Adipocyte (in vitro differentiated cells): ENCODE measurements at places on chromosomes 7 and 10.

DNA sequence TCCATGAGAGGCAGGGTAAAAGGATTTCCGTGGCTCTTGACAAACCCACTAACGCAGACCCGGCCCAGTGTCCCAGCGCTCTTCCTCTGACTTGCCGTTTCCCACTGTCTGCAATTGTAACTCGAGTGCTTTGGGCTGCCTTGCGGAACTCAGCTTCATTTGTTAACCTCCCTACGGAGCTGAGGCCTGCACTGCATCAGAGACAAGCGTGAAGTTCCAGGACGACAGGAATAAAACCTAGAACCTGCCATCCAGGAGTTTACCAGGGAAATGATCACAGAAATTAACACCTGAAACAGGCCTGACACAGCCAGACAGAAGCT is 76.2 kb downstream of the SFMBT2 start:
- no peak for DNase-seq

- DNase-seq = no peak
These were observed 471.6 kb upstream of the AKR1E2 start for GRCh38 chr10:4354382-4354812.

DNA sequence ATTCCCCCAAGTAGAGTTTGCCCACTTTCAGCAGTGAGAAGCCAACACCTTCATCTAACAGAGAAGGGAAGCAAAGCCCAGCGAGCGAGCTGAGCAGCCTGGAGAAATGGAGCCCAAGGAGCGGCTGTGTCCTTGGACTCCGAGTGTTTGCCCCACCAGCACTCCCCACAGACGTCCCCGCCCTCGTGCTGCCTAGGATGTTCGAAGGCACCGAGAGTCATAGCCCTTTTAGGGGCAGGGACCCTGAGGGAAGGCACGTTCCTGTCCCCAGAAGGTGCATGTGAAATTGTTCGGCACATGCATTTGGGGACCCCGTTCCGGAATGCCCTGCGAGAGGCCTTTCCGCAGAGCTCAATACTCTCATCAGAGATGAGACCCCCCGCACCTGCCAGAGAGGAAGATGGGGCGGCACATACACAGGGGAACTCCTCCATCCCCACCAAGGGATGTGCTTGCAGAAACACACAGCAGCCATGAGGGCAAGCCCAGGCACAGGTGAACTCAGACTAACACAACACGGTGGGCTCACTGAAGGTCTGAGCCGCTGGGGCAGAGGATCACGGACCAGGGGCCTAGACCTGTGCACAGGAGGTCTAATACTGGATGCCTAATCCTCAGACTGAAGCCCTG is 131.0 kb downstream of the DLG5 start:
- DNase-seq = no peak

GRCh38 chr10:125788156-125789034 is 12.8 kb upstream of the MMP21 start:
- no peak for DNase-seq

GRCh38 chr7:7919449-7919945 is 49.1 kb upstream of the GLCCI1 start:
- no peak for DNase-seq

- no peak for DNase-seq
These were observed 138.4 kb upstream of the ABCB5 start for GRCh38 chr7:20477067-20477466.

- no peak for DNase-seq
These were observed 93.0 kb downstream of the NHLRC2 start for GRCh38 chr10:113947184-113948041.

DNA sequence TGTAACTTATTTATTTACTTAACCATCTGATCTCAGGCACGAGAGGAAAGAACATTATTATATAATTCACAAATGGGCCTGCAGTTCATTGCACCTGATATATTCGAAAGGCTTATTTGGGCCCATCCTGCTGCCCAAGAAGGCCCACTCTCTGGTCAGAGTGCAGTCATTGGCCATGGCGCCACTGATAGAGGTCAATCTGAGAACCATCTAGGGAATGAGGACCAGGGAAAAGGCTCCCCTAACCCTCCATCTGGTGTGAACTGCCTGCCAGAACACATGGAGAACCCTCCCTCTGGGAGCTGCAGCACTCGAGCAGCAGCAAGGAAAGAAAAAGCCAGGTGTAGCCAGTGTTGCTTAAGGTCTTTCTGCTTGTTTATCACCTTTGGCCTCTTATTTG is 136.6 kb downstream of the REEP3 start:
- no peak for DNase-seq

DNA sequence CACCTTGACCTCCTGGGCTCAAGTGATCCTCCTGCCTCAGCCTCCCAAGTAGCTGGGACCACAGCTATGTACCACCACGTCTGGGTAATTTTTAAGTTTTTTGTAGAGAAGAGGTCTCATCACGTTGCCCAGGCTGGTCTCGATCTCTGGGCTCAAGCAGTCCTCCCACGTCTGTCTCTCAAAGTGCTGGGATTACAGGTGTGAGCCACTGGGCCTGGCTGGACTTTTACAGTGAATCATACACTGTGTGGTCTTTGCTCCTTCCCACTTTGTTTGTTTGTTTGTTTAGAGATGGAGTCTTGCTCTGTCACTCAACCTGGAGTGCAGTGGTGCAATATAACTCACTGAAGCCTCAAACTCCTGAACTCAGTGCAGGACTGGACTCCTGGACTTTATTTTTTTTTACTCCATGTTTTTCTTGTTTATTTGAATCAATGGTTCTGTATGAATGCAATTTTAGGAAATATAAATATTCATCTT is 12.5 kb downstream of the PPIA start:
- no peak for DNase-seq

DNA sequence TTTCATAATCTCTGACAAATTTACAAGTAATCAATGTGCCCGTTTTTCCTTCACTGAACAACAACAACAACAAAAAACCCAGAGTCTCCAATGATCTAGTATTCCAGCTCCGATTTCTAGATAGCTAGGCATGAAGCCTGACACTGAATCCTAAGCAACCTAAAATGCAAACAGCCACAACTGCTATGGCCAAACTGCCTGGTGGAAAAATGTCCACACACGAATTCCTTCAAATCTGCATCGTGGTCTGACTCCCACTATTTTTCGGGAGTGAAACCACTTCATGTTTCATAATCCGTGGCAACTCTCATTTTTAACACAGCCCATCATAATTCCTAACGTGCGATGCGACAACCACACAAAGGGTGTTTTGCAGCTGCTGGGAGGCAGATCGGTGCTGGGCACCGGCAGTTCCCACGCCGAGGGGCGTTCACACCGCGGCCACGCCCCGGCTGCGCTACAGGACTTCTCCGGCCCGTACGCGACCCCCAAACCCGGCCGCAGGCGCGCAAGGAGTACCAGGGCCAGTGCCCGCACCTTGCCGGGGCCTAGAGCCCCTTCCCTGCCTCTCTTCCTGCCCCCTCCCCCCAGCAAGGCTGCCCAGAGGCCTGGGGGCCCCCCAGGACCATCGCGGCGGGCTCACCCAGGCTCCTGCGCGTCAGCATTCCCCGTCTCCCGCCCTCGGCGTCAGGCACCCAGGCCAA is 814 bp downstream of the RUFY2 start:
- peak; percentile 83 for DNase-seq

GRCh38 chr7:32298408-32299132 is 191.6 kb downstream of the LSM5 start:
- DNase-seq = peak; percentile 10

DNA sequence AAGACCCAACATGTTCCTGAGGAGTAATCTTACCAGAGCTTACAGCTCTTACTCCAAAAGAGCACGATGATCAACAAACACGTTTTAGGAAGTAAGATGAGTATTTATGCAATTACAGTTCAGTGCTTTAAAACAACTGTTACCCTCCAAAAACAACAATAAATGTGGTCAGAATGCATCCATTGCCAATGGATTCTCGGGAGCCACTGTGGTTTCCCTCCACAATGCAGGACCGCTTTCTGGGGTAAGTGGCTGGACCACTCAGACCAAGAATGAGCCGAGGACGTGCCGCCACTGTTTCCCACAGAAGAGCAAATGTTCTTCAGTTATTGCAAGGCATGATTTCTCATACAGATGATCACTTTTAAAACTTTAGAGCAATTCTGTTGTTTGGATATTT is 232.3 kb upstream of the MKLN1 start:
- DNase-seq = peak; percentile 5

- DNase-seq = peak; percentile 51
These were observed 91.3 kb upstream of the SMIM30 start for GRCh38 chr7:113209449-113210203.

DNA sequence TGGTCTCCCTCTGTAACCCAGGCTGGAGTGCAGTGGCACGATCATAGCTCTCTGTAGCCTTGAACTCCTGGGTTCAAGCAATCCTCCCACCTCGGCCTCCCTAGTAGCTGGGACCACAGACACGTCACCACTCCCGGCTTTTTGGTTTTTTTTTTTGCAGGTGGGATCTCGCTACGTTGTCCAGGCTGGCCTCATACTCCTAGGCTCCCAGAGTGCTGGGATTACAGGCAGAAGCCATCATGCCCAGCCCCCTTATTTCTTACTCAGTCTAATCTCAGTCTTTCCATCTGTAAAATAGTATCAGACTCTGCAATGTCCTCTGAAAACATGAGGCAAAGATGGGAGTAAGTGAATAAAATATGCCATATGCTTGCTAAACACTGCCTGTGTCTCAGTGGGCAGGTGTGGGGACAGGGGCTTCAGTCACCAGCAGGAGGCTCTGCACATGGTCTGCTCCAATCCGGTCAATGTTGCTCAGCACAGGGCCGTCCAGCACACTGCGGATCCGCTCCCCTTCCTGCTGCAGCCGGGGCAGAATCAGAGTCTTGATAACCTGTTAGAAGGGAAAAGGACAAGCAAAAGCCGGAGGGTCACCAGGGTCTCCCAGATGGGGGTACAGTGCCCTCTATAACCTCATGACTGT is 8.2 kb downstream of the AP4M1 start:
- DNase-seq = no peak

- DNase-seq = peak; percentile 25
These were observed 55.1 kb upstream of the PTPN12 start for GRCh38 chr7:77482015-77482414.

DNA sequence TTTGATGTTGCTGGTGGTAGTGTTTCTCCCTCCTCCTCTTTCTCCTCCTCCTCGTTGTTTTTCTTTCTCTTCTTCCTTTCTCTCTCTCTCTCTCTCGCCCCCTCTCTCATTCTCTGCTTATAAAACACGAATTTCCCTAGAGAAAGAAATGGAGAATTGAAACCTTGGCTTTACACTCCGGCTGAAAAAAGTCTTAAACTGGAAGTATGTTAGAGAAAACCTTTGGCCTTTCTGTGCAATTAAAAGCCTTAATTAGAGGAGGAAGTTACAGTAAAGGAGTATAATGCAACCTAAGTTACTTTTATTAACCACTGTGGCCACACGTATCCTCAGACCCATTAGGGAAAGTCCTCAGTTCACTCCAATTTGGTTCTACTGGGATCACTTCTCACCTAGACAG is 501.7 kb upstream of the SORCS1 start:
- no peak for DNase-seq

DNA sequence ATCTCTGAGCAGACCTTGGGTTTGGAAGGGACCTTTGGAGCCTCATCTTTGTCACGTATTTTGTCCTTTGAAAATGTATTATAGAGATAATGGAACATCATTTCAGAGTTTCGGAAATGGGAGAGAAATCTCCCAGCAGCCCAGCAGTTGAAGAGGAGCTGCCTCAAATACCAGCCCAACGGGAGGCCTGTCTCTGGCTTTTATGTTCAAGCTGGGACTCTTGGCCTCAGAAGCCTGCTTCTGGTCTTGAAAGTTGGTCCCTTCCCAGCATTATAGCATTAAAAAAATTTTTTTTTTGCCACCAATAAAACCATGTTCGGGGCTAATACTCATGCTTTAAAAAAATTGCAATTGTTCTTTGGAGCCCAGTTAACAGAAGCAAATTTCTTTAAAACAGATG is 73.4 kb upstream of the CTBP2 start:
- no peak for DNase-seq

- no peak for DNase-seq
These were observed 152.5 kb downstream of the WDR37 start for GRCh38 chr10:1208366-1209311.

GRCh38 chr10:51125518-51125917 is 51.2 kb downstream of the PRKG1 start:
- no peak for DNase-seq

DNA sequence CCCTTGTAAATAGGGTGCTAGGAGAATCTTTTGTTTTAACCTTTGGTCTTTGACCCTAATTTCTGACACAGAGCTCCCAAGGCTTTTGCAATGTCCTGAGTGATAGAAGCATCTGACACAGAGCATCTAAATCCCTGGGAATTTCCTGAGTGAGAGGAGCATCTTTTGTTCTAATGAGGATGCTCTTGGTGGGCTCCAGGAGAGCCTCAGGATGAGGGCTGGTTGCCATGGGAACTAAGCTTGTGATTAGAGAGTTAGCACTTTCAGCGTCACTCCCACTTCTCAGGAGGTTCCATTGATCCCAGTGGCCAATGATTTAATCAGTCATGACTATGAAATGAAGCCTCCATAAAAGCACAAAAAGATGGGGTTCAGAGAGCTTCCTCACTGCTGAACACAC is 264.8 kb downstream of the KIF20B start:
- no peak for DNase-seq

GRCh38 chr7:80078159-80078731 is 56.4 kb upstream of the GNAI1 start:
- DNase-seq = peak; percentile 24

DNA sequence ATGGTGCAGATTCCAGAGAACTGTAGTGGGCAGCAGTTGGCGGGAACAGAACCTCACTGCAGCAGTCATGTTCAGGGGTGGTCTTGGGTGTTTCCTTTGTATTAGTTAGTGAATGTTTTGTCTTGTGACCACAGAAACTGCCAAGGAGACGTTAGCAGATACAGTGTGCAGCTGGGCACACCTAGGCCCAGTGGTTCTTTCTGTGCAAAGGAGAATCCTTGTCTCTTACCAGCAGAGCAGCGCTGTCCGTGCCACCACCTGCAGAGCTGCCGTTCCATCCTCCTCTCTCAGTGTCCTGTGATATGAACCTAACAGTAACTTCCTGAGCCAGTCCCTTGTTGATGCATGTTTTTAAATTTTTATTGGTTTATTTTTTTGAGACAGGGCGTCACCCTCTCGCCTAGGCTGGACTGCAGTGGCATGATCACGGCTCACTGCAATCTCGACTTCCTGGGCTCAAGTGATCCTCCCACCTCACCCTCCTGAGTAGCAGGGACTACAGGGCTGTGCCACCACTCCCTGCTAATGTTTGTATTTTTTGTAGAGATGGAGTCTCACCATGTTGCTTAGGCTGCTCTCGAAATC is 60.6 kb downstream of the WDR37 start:
- DNase-seq = no peak

DNA sequence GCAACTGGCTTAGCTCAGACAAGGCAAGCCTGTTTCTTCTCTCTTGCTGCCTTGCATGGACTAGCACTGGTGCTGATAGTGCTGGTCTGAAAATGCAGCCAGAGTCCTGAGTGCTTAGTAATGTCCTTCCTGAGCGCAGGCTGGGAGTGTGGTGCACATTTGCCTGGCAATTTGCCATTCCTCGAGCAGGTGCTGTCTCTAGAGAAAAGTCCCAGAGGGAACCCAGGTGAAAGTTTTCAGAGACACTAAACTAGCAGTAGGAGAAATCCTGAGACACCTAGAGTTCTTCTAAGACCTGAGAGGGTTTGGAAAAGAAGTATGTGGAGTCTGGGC is 1.9 kb downstream of the SFTPD start:
- no peak for DNase-seq
